Dorsolateral prefrontal cortex (tissue), 122 donors: ENCODE measurements at places on chromosomes 1 and 21. TPM values are rescaled to one million over a fixed set of nuclear protein-coding genes. Genes with fewer than 3 reads are reported as not detected.

Gene PAPPA2
- total RNA-seq = 3.7 TPM

Gene AGMAT
- 2.0 TPM for total RNA-seq

Gene CD34
- total RNA-seq = 7.1 TPM

Gene KCNJ10
- total RNA-seq = 91.1 TPM

DNA sequence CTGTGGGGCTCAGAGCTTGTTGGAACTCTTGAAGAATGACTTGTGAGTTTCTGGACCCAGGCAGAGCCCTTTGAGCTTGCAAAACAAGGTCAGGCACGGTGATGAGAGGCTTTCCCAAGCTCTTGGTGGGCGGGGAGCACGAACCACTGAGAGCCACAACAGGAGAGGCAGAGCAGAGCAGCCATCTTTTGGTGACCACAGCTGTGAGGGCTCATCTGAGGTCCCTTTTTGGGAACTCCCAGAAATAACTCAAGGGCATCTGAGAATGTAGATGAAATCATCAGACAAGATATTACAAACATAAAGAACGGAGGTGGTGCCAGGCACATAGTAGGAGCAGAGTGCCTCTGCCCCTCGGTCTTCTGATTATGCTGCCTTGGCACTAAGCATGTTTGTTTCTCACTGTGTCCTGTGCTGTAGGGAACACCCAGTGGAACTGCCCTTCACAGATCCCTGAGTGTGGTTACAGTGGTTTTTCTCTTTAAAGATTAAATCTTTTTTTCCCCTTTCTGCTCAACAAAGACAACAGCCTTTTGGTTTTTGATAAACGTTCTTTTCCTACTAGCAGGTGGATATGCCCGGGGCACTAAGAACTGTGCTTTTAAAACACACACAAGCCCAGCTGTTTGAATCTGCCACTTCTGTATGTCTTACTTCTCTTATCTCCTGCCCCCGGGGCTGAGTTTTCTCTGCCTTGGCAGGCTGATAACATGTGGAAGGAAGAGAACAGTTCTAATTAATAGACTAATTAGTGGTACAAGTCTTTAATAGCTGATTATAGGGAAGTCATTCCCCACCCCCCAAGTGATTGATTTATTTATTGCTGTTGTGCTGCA, 37.7 kb downstream of the CD34 start:
- DNase-seq = no peak
